Renal cortical epithelial cell (primary cell): ENCODE measurements at places on chromosomes 3 and 15.

GRCh38 chr3:187318819-187319616, 27.5 kb upstream of the MASP1 start:
- DNase-seq: peak; percentile 65

DNA sequence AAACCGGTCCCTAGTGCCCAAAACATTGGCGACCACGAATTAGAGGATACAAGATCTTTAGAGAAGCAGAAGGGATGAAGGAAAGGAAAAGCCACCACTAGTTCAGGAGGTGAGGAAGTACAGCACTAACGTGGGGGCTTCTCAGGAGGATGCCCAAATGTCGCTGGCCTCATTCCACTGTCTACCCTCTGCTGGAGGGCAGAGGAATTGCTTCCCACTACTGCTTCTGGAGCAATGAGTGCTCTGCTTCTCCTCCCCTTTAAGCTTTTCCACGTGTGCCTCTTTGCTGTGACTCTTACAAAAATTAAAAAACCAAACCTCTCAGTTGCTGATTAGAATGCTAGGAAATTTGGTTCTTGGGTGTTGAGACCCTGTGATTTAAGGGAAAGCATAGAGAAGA, 281.3 kb downstream of the CLSTN2 start:
- no peak for DNase-seq

DNA sequence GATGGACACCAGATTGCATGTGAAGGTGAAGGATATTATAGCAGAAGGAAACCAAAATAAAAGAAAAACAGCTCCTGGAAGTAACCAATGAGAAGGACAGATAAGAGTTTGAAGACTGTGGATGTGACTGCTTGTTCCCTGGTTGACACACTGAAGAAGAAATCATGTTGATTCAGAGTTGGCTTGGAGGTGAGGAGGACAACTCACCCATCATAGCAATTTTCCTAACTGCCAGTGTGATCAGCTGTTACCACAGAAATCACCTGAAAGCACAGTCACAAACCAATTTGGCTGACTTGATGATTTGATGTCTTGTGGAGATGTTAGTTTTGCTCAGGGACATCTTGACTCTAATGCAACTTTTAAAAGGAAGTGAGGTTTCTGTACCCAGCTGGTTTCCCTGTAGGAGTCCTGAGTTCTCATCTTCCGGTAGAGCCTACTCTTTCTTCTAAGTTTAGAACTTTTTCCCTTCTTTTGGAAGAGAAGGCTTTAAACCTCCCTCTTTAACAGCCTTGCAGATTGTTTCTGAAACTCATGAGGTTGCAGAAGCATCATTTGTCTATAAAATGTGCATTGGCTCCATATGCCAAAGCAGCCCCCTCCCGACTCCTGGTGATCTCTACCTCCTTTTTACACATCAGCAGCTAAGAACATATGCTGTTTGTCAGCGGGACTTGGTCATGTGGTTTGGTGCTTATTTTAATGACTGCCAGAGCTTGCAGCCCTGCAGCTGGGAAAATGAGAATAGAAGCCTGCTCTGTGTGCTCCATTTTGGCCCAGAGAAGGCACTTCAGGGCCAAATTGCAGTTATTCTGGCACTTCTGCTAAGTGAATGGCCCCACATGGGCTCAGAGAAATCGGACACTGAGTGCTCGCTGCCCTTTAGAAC, 10.3 kb downstream of the ATG7 start:
- DNase-seq: no peak

GRCh38 chr3:53078656-53079055, 32.8 kb upstream of the SFMBT1 start:
- no peak for DNase-seq

GRCh38 chr3:55408193-55408826, 78.8 kb downstream of the WNT5A start:
- DNase-seq: peak; percentile 13

GRCh38 chr15:75107908-75108838, 84.8 kb downstream of the PPCDC start:
- DNase-seq: peak; percentile 97

GRCh38 chr15:78702609-78703333, 61.8 kb upstream of the CHRNB4 start:
- no peak for DNase-seq
